ENCODE measurements at places on chromosomes 3 and 15.

DNA sequence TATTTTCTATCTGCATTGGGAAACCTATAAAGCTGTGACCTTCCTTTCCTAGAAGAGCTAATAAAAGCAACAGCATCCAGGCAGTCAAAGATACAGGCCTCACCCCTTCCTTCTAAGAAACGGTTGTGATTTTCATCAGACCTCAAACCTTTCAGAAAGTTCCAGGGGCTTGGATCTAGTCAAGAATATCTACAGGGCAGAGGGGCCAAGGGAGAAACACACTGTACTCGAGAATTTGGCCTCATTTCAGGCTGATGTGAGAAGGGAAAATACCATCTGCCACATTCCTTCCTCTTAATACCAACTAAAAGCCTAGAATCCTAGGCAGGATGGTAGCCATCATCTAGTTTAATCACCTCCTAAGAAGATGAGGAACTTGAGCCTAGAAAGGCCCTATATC lies 24.5 kb upstream of the BCL6 start:
- no peak for DNase-seq

DNA sequence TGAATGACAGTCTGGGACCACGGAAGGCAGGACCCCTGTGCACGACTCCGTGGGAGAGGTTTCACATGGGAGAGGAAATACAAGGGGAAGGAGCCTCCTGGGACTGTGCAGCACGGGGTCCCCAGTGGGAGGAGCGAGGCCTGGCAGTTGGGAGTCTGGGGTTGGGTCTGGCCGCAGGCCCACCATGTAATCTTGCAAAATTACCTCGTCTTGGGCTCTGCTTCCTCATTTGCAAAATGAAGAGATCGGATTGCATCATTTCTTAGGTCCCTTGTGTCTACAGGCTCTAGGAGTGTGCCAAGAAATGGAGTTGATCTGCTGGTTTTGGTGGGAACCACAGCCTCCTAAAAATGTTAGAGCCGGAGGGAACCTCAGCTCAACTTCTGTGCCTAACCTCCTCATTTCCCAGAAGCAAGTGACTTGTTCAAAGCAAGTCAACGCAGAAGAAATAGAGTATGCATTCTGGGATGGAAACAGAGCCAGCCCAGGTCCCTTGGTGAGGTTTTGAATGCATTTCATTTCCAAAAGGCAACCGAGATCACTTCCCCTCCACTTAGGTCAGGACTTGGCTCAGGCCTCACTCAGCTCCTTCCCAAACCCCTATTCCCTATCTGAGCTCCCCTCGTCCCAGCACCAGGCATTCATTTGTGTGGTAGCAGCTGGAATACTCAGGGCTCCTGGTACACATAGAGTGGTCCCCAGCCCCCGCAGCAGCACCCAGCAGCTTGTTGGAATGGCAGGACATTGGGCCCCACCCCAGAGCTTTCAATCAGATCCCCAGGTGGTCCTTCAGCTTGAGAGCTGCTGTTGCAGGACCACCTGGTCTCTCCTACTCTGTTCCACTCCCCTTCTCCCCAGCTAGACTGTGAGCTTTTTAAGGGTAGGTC lies 267.7 kb downstream of the XXYLT1 start:
- no peak for DNase-seq

- DNase-seq: no peak
Observed at GRCh38 chr15:44157679-44158078, 37.4 kb downstream of the FRMD5 start.

DNA sequence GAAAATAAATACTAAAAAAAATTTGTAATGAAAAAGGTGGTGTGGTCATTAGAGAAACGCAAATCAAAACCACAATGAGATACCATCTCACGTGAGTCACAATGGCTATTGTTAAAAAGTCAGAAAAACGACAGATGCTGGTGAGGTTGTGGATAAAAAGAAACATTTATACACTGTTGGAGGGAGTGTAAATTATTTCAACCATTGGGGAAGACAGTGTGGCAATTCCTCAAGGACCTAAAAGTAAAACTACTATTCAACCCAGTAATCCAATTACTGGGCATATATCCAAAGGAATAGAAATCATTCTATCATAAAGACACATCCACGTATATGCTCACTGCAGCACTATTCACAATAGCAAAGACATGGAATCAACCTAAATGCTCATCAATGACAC lies 120.3 kb downstream of the MYO9A start:
- no peak for DNase-seq

GRCh38 chr15:39393575-39394335 lies 187.1 kb upstream of the THBS1 start:
- no peak for DNase-seq

- DNase-seq: no peak
Observed at GRCh38 chr3:119437691-119438258, 25.6 kb downstream of the TMEM39A start.

- DNase-seq: peak; percentile 41
Observed at GRCh38 chr15:52790169-52790708, at the start of gene ONECUT1. TSS of gene ONECUT1 (minus strand) at chr15:52790336. CDS start at chr15:52789884, 452 bp downstream.

DNA sequence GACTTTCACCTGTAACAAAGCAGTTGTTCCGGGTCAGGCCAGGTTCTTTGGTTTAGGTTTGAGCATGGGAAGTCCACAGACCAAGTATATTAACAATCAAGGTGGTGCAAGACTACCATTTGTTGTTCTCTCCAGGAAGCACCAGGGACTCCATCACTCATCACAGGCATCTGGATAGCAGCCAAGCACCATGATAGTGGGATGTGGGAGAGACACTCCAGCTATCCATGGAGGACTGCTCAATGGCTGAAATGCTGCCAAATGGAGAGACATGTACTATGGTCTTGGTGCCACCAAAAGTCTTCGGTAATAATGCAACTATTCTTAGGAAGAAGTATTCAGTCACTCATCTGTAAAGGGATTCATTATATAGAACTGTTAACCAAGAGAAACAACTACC lies 143.0 kb downstream of the TNIK start:
- no peak for DNase-seq

GRCh38 chr15:35089551-35089950 lies 4.5 kb upstream of the NANOGP8 start:
- DNase-seq: no peak

GRCh38 chr15:76674883-76675282 lies 230.3 kb downstream of the SCAPER start:
- no peak for DNase-seq

Data from activated T-helper 1 cell treated with Interleukin-2 at 50 U/mL for 16 hours (primary cell).